Stimulated activated CD4-positive, alpha-beta T cell treated with anti-CD3 and anti-CD28 coated beads, TNF-alpha, amount 100 ng/mL, for 48 hours (primary cell): ENCODE measurements at places on chromosomes 11 and 22.

DNA sequence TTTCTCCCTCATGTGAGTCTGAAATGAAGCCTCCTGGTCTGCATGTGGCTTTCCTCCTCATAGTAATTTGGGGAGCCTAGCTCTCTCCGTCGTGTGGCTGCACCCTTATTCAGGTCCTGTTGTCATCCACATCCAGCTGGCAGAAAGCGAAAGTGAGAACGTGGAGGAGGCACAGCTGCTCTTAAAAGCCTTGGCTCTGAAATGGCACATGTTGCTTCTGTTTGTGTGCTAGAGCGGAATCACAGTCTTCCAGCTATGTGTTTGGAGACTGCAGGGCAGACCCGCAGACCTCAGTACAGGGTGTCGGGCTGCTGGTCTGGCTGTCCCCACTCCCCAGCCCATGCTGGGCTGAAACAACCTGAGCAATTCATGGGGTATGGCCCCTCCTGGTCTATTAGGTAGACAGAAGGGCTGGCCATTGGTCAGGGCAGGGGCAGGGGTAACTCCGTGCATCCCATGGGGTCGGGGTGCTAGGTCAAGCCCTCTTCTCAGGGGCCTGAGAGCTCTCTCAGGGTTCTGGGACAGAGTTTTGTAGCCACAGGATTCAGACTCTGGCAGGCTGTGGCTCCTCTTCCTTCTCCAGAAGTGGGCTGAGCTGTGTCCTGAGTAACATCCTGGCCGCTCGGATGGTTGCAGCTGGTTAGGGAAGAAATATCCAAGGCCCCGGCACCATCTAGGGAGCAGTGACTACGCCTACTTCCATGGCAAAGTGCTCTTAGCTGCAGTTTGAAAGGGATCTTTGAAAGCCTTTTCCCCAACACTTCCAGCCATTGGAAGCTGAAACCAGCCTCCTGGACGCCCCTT, 50.6 kb downstream of the C11orf96 start:
- DNase-seq, result no peak

- no peak for DNase-seq
These were observed 26.9 kb downstream of the SIK3 start for GRCh38 chr11:117071344-117071787.

- DNase-seq, result no peak
These were observed 447.0 kb upstream of the ARHGAP42 start for GRCh38 chr11:100240025-100240539.

DNA sequence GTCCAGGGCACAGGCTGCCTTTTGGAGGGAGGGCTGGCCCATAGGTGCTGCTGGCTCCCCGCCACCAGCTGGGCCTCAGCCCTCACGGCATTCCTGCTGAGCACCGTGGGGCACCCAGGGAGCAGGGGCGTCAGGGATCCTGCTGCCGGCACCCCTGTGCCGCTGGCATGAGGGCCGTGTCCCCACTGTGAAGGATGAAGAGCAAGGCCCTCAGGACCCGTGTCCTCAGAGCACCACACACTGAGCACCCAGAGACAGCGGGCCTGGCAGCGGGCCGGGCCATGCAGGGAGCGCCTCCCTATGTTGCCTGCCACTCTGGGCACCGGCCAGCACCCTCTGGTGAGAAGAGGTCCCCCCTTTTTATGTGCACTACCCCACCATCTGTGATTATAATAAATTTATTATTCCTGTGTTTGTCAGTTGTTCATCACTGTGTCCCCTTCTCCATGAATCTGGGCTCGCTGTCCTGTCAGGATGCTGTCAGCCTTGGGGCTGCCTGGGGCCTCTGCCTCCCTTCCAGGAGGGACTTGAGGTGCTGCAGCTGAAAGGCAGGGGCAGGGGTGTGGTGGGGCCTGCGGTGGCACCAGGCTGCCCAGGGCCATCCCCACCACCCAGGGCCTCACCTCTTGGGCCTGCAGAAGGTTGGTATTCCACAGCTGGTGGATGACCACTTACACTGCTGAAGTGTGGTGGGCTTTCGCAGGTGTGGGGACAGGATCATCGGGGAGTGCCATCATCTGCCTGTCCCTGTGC, 80.0 kb downstream of the MED15 start:
- DNase-seq, result no peak

DNA sequence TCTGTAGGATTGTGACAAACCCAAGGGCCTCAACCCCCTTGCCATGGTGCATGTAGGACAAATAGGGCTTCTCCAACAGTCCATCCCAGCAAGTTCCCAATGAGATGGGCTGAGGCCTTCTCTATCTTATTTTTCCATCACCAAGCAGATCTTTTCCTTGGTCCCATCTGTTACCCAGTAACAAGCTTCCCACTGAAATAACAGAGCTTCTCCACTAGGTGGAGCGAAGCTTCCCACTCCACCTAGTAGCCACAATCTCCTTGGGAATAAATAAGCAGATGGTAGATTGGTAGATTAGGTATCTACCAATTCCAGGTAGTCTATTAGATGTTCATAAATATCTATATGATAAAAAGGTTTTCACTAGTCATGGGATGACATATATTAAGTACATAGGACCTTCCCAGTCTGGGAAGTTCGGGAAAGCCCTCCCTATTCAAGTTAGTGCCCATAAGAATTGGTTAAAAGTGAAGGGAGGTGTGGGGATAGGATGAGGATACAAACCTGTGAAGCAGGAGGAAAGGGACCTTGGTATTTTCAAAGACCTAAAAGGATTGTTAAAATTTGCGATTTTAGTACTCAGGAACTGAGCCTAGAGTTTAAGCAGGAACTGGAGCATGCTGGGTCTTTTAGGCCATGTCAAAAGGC, 5.9 kb upstream of the OR52L1 start:
- DNase-seq, result no peak

- no peak for DNase-seq
These were observed 443.9 kb downstream of the MIAT start for GRCh38 chr22:27101288-27101687.

DNA sequence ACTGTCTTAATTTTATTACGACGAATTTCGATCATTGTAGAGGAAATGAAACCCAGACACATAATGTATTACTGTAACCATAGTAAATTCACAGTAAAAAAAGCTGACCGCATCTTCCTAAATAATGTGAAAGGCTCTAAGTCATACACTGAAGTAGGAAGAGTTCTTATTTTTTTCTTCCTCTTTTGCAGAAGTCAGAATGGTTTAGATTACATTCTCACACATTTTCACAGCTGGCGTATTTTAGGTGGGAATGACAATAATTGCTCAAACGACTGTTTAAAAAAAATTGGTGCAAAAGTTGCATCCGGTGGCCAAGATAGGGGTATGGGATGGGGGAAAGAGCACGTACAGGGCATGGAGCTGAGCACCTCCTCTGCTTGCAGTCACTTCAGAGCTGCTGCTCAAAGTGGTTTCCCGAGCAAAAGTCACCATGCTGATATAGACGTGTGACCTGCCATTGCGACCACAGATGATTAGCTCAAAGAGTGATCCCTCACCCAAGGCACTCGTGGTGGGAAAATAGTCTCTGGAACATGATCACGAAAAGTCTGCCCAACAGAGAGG, 35.3 kb downstream of the MMP13 start:
- DNase-seq, result no peak

DNA sequence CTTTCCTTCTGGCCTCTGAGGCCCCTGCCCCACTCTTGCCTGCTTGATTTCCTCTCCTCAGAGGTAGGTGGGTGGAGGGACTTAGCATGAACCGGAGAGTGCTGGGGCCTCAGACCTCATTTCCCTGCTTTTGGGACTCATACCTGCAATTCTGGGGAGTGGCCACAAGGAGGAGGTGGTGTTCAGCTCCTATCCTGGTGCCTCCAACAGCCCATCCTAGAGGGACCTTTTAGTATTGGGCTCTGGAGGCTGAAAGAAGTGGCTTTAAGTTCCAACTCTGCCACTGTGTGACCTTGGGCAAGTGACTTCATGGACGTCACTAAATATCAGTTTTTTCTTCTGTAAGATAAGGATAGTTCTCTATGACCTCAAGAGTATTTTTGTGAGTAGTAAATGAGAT, 98.6 kb downstream of the KIAA1671 start:
- DNase-seq, result no peak

GRCh38 chr11:67437082-67437808, at the start of gene PTPRCAP:
TSS of gene PTPRCAP (minus strand) at chr11:67437682. CDS start at chr11:67437619, 63 bp downstream.
- no peak for DNase-seq

GRCh38 chr11:77559686-77560401, 29.9 kb upstream of the AQP11 start:
- DNase-seq, result no peak

DNA sequence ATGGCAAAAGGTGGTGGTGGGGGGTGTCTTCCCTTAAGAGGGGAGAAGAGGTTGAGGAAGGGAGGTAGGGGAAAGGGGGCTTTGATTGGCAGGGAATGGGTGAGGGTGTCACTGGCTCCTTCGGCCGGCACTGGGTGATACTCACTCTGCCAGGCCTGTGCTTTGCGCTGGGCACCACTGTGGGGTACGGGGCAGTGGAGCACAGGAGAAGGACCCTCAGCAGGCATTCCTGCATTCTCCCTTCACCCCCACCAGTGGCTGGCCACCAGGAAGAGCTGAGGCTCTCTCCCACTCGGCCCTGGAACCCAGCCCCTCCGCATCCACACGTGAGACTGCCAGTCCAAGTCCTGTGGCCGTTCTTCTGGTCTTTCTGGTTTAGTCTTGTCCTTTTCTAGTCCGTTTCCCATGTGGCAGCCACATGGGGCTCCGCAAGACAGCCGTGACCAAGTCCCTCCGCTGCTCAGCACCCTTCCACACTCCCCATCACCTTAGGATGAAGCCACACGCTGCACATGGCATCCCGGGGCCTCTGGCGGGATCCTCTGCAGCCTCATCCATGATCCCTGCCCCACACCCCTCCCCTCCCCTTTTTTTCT, 8.0 kb downstream of the CAPN5 start:
- no peak for DNase-seq

GRCh38 chr11:14336507-14337503, 22.2 kb downstream of the RRAS2 start:
- DNase-seq, result no peak

GRCh38 chr11:1134848-1135445, 22.8 kb upstream of the MUC5AC start:
- no peak for DNase-seq

DNA sequence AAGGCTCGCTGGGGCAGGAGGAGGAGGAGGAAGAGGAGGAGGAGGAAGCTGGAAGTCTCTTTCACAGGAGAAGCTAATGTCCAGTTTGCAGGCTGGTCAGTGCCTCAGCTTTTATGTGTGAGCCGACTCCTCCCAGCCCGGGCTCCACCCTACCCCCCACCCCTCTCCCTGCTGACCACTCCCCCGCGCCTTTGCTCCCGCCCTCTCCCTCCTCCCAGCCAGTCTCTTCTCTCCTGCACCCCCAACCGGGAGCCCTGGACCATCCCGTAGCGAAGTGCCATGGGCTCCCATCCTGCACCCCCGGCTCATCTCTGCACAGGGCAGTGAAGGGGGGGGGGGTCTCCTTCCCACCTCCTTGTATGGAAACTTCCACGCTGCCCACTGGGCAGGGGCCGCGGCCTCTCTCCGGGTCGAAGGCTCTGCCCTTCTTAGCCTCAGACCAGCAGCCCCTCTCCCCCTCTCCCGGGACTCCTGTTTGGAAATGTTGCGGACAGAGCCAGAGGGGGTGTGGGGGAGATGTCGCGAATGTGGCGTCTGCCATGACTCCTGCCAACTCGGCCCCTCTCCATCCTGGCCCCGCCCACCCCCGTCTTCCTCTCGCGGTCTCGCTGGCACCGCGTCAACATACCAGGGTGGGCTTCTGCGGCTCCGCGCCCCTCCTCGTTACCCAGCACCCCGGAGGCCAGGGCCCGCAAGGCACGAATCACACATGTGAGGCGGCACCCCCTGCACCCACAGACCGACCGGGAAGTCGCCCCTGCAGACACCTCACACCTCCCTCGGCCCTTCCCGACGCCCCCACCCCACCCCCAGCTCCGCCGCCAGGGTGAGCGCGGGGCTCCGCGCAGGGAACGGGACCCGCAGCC, 1.8 kb downstream of the IGF2 start:
- DNase-seq, result no peak

GRCh38 chr22:20442485-20443284, 5.1 kb upstream of the SCARF2 start:
- no peak for DNase-seq

GRCh38 chr11:36142439-36142838, 146.8 kb downstream of the COMMD9 start:
- DNase-seq, result no peak

- DNase-seq, result no peak
These were observed 36.6 kb upstream of the NFAM1 start for GRCh38 chr22:42468841-42469240.

DNA sequence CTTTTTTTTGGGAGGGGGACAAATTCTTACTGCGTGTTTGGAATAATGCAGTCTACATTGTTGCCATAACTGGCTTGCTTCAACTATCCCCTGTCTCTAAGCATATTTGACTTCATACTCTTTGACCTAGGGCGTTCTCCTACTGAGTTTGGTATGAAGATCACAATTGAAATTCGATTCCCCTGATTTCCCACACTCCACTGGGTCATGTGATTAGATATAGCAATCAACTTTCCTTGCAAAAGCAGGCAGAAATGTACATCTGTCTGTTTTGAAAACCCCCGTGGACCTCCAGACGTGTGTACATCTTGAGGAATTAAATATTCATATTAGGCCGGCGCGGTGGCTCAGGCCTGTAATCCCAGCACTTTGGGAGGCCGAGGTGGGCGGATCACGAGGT, 13.8 kb upstream of the CARD18 start:
- DNase-seq, result no peak

DNA sequence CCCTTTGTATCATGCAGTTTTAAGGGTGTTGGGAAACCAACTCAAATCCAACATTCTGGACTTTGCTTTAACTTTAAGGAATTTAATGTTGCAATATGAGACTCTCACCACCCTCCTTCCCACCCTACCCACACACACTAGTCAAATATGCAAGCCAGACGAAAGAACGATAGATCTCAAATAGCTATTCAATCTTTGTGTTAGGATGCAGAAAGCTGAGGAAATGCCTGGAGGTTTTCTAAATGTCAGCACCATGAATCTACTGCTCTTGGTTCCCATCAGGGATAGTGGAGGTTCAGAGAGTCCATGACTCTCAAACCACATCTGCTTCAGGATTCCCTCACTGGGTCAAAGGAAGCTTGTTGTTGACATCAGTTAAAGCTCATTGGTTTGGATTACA, 33.7 kb downstream of the EXPH5 start:
- no peak for DNase-seq

DNA sequence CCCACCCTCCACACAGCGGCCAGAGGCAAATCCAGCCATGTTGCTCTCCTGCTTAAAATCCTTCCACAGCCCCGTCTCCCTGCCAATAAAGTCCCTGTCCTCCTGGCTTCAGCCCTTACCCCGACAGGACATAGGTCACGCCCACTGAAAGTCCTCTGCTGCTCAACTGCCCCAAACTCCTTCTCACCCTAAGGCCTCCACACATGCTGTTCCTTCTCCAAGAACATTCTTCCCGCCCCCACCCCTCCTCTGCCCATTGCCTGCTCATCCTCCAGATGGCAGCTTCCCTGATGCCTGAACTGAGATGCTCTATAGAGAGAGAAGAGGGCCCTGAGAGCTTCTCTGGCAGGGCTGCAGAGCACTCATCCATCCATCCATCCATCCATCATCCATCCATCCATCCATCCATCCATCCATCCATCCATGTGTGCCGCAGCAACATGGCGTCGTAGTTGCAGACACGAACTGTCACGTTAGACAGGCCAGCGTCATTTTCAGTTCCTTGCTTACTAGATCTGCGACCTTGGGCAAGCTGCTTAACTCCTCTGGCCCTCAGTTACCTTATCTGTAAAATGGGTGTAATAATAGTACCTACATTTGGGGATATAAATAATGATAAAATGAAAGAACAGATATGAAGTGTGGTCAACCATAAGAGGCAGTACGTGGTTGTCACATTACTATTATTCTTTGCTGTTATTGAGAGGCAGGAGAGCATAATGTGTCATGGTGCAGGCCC, 9.4 kb downstream of the NPTXR start:
- no peak for DNase-seq

GRCh38 chr11:72263361-72263760, 19.4 kb upstream of the PHOX2A start:
- DNase-seq, result no peak

GRCh38 chr22:29299136-29299900, 7.1 kb upstream of the GAS2L1 start:
- DNase-seq, result no peak
